NCI-H1092 (cell line): ENCODE measurements at places on chromosomes 2 and 18.

DNA sequence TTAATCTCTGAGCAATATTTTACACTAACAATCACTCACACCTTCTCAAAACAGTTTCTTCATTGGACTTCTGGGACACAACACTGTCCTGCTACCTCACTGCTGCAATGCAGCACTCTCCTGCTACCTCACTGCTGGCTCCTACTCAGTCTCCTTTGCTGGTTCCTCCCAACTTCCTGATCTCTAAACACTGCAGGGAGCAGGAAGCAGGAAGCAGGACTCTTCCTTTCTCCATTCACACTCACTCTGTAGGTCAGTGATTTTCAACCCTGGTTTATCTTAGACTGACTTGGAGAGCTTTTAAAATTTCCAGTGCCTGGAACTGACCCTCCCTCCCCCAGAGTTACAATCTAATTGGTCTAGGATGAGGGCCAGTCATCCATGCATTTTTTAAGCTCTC, 243.4 kb upstream of the RBBP8 start:
- DNase-seq = no peak

DNA sequence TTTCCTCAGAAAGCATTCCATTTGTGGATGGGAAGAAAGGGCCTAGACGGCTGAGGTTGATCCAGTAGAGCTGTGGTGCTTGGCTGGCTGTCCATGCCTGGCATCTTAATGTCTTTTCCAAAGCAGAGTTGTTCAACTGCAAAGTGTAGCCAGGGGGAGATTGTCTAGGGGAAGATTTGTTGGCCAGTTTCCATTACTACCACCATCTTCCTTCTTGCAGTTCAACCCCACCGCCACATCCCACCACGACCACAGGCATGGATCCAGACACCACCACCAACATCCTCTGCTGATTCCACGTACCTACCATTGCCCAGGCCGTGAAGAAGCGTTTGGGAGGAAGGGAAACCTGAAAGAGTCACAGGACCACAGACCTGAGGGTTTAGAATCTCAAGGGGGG, 50.7 kb upstream of the HAAO start:
- no peak for DNase-seq

DNA sequence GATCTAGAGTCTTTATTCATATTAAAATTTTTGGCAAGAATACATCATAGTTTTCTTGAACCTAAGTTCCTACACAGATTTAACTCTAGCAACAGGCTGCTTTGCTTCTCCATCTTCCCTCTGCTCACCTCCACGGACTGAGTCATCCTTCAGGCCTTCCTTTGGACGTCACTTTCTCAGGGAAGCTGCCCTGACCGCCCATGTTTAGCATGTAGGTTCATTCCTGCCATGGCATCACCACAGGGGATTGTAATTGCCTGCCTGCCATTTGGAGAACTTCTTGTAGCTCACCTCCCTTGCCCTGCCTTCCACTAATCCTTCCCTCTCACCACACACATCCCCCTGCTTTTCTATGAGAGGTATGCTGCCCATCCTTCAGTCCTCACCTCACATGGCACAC, 43.9 kb upstream of the B3GNT2 start:
- DNase-seq = no peak

- no peak for DNase-seq
These were observed 266.8 kb upstream of the CRIM1 start for GRCh38 chr2:36088716-36089328.

DNA sequence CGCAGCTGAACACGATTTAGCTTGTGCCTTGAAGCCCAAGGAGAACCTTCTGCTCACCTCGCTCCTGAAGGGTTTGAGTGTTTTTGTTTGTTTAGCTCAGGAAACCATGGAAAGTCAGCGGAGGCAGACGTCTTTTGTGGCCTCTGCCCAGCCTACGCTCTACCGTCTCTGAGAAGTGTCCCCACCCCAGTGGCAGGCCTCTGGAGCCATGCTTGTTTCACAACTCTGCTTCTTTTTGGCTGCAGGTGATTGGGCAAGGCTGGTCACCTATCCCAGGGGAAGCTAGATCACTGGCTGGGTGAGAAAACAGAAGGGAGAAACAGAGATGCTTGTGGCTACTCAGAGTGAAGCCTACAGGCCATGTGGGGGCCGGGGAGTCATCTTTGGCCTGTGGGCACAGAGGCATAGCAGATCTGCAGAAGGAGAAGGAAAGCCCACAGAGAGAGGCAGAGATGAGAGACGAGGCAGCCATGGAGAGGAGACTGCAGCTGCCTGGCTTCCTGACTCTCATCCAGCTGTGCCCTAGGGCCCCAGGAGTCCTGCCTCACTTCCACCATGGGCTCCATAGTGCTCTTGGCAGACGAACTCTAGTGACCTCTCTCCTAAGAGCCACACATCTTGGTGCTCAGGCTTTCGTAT, 50.1 kb downstream of the CIB4 start:
- DNase-seq = no peak

- DNase-seq = no peak
These were observed 48.4 kb upstream of the SPTBN1 start for GRCh38 chr2:54407693-54408092.

DNA sequence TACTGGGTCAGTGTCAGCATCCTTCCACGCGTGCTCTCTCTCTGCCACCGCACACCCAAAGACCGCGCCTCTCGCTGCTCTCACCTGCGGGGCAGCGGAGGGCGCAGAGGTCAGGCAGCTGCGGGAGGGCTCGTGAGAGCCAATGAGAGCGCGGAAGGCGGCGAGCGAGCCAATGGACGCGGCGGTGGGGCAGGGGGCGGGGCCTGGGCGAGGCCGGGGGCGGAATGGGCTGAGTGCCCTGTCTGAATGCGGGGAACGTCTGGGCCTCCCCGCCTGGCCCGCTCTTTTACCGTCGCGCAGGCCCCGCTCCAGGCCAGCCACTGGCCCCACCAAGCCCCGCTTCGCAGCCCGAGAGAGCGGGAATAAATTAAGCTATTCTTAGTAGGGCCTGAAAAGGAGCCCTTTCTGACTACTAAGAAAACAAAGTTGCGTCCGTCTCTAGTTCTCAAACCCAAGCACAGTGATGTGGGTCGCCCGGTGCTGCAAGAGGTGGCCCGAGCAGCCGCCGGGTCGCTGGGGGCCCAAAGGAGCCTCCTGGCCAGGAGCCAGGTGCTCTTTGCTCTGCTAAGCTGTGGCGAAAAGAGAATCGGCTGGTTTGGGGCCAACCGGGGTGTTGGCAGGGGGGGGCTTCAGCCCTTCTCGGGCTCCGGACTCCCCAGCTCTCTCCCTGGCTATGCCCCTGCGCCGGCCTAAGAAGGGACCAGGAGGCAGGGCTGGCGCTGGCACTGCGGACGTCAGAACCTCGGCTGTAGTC, 81.1 kb upstream of the GLI2 start:
- DNase-seq = no peak

DNA sequence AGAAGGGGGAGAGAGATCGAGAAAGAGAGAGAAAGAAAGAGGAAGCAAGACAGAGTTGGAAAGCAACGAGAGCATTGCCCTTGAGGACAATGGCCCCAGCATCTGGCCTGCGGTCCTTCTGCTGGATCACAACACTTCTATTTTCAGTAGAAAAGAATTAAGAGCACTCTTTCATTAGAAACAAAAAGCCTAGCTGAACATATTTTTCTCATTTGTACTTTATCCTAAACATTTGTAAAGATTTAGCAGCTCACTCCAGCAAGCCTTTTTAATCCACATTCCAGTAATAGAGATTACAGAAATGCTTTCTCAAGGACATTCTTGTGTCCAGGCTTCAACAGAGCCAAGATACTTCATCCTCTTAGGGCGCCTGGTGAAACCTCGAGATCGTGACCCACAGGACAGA, 31.6 kb upstream of the AFF3 start:
- no peak for DNase-seq

GRCh38 chr2:110860630-110861029, 128.3 kb downstream of the ACOXL start:
- no peak for DNase-seq

GRCh38 chr2:232928551-232929302, 58.7 kb downstream of the SNORC start:
- DNase-seq = no peak

- no peak for DNase-seq
These were observed 36.6 kb downstream of the CYRIA start for GRCh38 chr2:16629044-16629443.

DNA sequence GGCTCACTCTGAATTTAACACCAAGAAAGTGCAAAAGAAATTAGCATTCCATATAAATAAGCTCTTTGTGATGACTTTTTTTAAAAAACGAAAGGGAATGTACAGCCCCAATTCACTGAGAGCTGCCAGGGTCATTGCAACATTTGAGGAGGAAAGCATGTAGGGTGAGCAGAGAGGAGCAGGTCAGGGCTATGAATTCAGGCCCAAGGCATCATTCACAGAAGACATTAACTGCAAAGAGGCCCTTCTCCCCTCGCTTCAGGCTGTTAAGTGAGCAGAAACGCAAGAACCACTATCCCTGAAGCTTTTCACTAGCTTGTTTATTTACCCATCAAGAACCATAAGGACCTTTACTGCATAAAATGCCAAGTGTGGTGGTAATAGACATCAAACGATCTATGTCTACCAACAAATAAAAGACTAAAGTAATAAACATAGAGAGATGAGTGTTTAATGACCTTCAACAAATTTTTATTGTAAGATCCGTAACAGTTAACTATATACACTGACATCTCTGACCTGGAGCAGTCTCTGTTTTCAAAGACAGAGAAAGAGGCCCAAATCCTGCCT, 333.1 kb upstream of the HNRNPA3 start:
- DNase-seq = no peak

- DNase-seq = no peak
These were observed 47.9 kb downstream of the ARMC9 start for GRCh38 chr2:231246171-231246842.

DNA sequence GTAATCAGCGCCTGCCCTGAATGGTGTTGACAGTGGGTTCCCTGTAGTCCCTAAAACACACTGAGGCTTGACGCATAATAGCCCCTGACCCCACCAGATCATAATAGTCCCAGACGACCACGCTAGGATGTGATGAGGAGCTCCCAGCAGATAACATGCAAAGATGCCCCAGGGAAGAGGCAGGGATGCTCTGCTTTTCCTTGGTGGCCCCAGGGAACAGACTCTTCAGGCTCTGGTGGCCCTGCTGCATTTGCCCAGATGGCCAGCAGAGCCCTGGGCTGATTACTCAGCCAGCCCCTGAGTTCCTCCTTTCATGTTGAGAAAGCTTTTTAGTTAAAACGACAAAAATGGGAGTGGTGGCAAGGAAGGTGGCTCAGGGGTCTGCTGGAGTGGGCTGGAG, 5.9 kb upstream of the NCKAP5 start:
- DNase-seq = no peak

GRCh38 chr2:39466311-39466710, 29.2 kb upstream of the MAP4K3 start:
- DNase-seq = no peak

DNA sequence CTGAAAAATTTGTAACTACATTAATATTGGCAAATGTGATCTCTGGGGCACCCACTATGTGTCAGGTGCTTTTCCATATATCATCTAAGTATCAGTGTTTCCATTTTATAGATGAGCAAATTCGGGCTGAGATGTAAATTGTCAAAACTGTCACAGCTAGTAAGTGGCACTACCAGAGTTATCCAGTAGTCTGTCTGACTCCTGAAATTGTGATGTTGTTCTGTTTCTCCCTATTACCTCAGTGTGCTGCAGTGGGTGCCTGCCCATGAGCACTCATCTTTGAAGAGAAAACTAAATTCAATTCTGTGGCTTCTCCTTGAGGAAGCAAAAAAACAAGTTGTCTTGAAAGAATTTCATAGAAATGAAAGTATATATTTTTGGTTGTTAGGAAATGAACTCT, 467.4 kb upstream of the FANCL start:
- no peak for DNase-seq

- DNase-seq = no peak
These were observed 53.8 kb upstream of the TUBA3E start for GRCh38 chr2:130251873-130252620.

- no peak for DNase-seq
These were observed 277.1 kb downstream of the PIEZO2 start for GRCh38 chr18:10872304-10872703.

- DNase-seq = no peak
These were observed 101.6 kb upstream of the TEX51 start for GRCh38 chr2:126796931-126797621.

- DNase-seq = no peak
These were observed 633.8 kb downstream of the NRXN1 start for GRCh38 chr2:50397992-50398765.

DNA sequence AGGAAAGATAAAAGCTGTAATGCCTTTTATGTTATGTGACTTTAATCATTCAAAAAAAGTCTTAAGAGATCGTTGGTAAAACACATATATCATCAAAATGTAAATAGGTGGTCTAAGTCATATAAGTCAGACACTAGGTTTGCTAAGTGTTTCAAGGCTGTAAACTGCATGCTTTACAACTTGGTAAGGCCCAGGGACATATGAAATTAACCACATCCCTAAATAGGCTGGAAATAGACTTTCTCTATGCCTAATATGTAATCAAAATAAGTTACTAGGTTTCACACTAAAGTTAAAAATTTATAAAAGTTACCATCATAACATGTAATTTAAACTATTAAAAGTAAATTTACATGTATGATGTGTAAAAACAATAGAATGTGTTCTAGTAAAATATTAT, 946.3 kb upstream of the LRATD1 start:
- no peak for DNase-seq

DNA sequence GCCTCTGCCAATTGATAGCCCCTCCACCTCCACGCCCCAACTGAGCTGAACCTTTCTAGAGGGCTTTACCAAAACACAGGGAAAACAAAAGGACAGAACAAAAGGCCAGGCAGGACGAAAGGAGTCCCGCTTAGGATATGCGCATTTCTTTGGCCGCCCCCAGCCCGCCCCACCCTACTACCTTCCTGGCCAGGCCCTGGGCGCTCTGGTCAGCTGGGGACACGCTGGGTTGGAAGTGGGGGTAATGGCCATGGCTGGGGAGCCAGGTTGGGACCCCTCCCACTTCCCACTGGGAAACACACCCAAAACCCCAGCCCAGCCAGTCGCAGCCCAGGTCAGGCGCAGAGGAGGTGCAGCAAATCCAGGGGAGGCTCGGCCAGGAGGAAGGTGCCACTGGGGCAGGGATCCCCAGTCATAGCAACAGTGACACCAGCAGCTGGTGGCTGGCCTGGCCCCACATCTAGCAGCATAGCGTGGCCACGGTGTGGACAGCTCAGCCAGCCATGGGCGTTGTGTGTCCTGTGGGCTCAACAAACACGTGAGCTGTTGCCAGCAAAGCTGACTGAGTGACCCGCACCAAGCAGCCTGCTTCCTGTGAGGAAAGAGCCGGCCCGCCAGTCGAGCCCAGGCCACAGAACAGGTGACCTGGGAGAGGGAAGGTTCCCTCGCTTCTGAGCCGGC, 24.6 kb upstream of the B3GNT7 start:
- DNase-seq = no peak
